Hematopoietic multipotent progenitor cell treated with erythropoietin and hydrocortisone succinate and interleukin-3 and kit ligand, for 8 days (in vitro differentiated cells): ENCODE measurements at places on chromosomes 7 and 10.

DNA sequence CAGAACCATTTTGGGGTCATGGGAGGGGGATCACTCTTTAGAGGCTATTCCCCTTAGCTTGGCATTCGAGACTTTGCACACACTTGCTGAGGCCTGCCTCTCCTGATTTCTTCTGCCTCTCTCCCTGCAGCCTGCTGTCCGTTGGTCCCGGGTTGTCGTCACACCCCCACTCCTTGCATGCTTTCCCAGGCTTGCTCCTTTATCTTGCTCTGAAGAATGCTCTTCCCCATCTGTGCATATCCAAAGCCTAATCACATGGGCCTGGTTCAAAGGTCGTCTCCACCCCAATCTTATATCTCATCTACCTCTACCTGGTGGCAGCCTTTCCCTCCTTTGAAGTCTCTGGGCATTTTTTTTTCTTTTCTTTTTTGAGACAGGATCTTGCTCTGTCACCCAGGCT, 24.3 kb upstream of the EMX2 start:
- DNase-seq: no peak

DNA sequence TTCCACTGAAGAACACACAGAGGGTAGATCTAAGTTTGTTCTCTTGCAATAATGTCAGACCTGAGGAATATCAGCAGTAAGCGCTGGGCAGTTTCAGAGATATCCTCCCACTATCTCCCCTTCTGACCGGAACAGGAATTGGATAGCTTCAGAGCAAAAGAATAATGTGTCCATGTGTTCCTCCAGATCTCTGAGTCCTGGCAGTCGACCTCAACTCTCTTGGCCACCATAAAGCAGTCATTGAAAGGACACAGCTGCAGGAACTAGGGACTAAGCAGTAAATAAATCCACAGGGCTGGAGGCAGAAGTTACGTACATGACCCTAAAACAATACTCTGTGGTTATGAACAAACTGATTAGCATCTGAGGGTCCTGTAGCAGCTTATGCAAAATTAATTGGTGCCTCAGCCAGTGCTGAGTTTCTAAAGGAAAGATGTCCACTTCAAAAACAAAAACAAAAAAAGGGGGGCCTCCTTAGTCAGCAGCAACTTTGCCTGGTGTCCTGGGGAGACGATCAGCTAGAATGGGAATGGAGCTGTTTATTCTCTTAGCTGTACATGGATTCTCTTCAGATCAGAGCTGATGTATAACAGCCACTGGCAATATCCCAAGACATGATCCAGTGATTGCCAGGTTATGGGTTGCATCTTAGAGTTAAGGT, 6.4 kb upstream of the PRTFDC1 start:
- DNase-seq: no peak

GRCh38 chr7:85160223-85160622, 26.6 kb downstream of the SEMA3D start:
- no peak for DNase-seq

DNA sequence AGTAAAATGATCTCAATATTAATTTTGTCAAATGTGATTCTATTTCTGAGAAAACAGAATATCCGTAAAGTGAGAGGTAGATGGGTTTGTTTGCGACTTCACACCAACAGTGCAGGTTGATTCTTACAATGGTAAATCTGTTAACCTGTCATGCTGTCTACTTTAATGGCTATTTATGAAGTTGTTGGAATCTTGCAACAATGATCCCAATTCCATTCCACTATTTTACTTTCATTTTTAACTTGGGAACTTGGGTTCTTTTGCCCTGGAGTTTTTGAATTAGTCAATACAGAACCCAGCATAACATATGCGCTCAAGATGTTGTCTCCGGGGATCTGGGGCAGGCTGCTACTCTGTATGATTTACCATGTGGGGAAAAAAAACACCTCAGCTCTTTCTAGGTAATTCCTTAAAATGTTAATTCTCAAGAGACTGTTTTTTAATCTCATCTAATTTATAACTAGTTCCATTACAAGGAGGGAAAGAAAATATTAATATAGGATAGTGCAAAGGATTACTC, 1.2 kb downstream of the LGI1 start:
- DNase-seq: no peak

DNA sequence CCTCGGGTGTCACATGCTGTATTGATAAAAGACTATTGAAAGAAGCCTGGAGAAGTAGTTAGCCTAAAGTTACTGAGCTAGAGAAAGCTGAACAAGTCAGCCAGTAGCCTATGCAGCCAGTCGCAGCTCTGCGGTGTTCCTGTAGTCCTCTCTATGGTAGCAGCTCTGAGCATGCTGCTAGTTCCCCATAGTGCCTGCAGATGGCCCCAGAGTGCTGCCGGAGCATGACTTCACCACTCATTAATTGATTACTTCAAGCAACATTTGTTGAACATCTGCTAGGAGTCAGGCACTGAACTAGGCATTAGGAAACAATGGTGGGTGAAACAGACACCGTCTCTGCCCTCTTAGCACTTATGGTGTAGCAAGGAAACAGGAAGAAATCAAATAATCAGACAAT, 422.7 kb downstream of the SORCS3 start:
- peak; percentile 25 for DNase-seq

- peak; percentile 76 for DNase-seq
Measured at GRCh38 chr10:95467162-95467599, 94.0 kb downstream of the SORBS1 start.

DNA sequence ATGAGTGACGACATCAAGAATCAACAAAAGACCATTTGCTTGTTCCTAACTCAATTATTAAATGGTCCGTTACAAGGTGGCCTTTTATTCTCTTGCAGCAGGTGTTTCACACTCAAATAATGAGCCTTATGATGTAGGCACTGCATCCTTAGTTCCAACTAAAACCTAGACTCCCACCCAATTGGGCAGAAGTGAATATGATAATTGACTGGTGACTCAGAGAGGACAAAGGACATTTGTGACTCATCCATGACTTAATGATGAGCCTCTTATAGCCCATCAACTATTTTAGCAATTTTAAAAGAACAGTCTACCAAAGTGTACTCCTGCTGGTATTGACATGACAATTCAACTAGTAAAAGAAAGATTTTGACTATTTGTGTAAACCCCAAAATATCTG, 1027.8 kb upstream of the PHF14 start:
- DNase-seq: no peak

GRCh38 chr10:106799776-106800175, 364.7 kb downstream of the SORCS1 start:
- no peak for DNase-seq

DNA sequence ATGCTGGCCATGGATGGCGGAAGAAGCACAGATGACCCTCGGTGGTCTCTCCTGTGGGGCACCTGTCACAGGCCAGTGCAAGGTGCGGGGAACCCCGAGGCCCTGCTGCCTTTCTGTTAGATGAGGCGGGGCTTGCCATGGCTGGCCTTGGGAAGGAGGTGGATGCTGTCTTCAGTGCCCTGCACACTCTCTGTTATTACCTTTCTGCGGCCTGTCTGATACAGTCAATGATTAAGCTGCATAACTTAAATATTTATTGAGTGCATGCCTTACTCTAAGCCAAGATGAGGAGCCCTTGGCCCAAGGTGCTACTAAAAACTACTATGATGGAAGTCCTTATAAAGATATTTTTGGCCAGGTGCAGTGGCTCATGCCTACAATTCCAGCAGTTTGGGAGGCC, 36.7 kb upstream of the MNX1 start:
- no peak for DNase-seq

DNA sequence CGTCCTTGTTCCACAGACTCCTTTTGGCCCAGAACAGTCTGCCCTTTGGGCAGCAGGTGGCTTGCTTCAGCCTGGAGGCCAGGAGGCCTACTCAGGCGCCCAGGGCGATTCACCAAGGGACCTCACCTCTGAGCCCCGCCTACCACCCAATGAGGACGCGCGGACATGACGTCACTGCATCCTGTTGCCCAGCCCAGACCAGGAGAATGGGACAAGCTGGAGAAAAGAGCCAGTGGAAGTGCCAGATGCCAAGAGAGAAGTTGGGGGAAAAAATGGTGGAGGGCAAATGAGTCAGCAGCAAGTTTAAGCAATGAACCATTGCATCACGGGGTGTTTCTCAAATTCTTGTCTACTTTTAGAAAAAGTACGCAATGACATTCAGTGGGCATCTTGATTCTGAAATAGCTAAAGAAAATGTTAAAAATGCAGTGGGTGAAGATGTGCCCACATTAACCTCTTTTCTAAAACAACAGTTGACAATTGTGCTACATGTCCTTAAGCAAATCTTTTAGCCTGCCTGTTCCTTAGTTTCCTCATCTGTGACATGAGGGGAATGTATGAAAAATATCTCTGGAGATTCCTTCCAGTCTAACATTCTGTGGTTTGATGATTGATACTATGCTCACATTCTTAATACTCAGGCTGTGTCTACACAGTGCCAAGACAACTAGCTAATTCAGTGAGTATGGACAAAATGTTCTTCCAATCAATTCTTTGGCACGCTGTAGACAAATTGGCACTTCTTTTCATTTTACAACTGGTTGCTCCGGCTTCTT, 23.9 kb upstream of the LEP start:
- DNase-seq: peak; percentile 12

GRCh38 chr10:12699781-12700556, 301.5 kb downstream of the CCDC3 start:
- peak; percentile 20 for DNase-seq

- no peak for DNase-seq
Measured at GRCh38 chr7:106016331-106016730, 53.3 kb downstream of the CDHR3 start.

GRCh38 chr10:130545122-130545521, 408.9 kb downstream of the GLRX3 start:
- DNase-seq: no peak

GRCh38 chr7:919924-920341, 34.5 kb downstream of the ADAP1 start:
- DNase-seq: no peak

DNA sequence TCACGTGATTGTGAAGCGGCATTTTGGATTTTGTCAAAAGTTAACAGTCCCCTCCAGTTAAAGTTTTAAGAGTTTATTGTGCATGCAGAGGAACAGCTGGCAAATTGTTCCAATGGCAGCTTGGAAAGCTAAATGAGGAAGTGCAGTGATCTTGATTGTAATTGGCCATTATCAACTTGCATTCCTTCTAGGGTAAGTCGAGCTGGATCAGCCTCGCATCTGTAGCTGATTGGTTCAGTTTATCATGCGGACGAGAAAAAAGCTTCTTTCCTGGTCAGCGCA, 566 bp downstream of the ZNF789 start:
- DNase-seq: peak; percentile 84

DNA sequence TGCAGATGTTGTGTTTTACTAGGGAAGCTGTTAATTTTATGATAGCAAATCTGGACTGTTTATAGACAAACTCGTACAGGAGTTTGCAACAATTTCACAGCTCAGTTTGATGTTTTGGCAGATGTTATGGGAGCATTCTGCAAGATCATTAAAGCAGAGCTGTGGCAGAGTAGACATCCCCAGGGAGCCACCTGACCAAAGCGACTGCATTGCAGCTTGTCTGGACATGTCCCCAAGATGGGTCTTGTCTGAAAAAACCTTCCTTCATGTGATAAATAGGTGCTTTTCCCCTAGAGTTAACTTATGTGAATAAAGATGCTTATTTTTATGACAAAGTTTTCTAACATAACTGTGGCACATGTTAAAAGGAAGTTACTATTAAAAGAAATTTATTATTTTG, 91.2 kb upstream of the GPR141 start:
- DNase-seq: peak; percentile 12

- DNase-seq: peak; percentile 86
Measured at GRCh38 chr7:97971990-97972943, 17.7 kb downstream of the OCM2 start.

GRCh38 chr10:64760371-64760770, 1239.2 kb downstream of the REEP3 start:
- no peak for DNase-seq

GRCh38 chr7:2814946-2815874, 28.9 kb downstream of the GNA12 start:
- no peak for DNase-seq

DNA sequence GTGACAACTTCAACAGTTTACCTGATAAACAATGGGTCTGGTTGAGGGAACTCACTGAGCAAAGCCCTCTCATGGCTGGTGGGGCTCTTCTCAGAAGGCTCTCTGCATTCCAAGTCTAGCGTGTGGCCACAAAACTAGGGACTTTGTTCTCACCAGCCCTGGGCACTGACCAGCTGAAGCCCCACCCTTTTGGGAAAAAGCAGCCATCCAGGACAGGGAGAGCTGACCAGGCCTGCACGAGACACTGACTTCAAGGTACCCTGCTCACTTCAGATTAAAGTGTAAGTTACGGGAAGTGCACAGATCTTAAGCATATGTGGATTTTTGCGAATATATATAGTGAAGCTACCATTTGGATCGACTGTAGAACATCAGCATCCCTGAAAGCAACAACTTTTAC, 67.4 kb upstream of the LRRC4 start:
- no peak for DNase-seq

DNA sequence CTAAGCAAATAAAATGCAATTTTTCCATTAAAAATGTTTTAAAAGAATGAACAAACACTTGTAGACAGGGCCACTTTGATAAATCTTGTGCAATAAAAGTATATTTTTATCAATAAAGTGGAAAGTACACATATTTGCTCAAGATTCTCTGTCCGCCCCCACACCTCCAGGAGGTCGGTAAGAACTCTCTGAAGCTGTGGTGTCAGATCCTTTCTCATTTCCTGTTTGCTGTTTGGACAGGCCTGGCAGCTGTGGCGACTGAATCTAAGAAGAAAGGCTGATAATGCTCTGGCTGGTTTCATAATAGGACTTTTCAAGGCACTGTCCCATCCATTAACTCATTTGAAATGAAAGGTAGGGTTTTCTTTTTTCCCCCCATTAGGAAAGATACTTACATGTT, 15.3 kb upstream of the ASB4 start:
- DNase-seq: no peak

DNA sequence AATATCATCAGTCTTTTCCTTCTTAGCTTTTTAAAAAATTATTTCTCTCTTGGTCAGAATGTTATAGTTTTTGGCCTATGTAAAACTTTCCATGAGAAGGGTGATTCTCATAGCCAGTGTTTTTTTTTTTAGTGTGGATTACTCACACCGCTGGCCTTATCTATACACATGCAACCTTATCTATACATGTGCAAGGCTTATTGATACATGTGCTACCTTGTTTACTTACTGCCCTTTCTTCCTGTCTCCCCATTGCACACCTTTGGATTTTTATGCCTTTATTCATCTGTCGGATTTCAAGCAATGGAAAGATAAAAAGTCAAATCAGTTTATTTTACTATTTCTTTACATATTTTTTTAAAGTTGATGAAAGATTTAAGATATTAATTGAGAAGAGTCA, 660.0 kb upstream of the FZD8 start:
- DNase-seq: no peak
